ENCODE measurements at places on chromosomes 1 and 21.
A peak's percentile ranks its signal among the peaks of the same experiment; 100 is the strongest.

GRCh38 chr1:27044613-27045151 is 32.0 kb upstream of the TENT5B start:
- DNase-seq, result peak; percentile 87

DNA sequence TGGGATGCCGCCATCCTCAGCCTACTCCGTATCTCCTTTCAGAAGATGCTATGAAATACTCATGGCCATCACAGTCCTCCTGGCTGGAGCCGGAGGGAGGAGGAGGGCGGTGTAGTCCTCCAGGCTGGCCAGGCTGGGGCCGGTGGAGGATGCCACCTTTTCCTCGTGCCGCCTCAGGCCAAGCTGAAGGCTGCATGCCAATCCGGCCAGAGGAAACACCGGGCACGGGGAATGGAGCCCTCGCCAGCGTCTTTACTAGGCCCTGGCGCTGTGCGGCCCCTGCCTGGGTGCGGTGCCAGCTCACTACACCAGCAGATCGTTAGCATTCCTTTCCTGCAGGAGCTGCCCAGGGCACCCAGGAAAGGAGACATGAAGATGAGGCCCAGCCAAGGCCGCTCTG is 70.1 kb downstream of the CASZ1 start:
- no peak for DNase-seq

DNA sequence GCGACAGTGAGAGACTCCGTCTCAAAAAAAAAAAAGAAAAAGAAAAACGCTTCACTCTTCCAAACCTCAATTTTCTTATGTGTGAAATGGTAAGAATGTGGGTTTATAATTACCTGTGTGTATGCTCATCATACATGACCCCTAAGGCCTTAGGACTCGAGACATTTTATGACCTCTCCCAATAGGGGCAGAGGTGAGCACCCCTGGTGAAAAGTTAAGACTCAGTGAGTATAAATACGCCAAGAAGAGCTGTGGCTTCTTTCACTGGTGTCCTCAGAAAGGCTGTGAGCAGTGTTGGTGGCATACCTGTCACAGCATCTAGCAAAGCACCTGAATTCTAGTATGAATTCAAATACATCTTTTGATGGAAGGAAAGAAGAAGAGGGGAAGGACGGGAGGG is 7.8 kb upstream of the FCMR start:
- no peak for DNase-seq

DNA sequence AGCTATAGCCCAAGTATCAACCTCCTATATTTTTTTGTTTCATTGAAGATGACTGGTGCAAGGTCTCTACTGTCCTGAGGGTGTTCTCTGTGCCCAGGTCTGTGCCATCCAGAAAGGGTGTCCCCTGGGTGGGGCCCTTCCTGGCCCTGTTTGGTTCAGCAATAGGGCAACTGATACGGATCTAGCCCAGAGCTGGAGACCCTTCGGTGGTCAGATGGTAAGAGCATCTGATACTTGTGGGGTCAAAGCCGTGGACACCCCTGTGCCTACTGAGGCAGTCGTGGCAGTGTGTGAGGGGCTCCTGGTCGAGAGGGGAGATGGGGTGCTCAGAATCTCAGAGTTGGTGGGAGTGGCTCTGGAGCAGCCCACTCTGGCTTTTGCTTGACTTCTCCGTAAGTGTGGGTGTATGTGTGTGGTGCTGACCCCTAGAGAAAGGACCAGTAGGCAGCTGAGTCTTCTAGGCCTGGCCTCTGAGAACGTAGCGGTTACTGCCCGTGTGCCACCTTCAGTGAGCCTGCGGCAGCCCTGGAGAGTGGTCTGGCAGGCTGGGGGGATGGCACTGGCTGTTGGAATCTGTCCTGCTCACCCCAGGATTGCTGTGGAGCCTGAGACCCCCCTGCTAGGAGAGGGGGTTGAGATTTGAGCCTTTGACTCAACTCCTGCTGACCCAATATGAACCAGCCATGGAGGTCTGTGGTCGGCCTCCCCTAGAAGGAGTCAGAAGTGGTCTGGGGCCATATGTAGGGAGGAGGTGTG is 2.7 kb downstream of the AMPD2 start:
- DNase-seq, result no peak

DNA sequence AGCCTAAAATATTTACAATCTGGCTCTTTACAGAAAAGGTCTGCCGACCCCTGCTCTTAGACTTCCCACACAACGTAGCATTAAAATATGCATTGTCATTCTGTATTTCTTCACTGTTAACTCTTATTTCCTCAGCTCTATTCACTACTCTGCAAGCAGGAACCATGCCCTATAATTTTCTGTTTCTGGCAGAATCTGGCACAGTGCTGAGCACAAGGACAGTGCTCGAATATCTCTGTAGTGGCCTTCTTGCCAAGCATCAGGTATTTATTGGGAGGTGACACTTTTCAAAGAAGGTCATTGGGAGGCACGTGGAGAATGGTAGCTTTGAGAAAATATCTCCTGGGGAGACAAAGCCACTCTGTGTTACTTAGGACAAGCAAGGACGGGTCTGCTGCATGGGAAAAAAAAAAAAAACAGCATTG is 77.9 kb downstream of the PSMG1 start:
- no peak for DNase-seq

- no peak for DNase-seq
Measured at GRCh38 chr1:27047914-27048313, 35.3 kb upstream of the TENT5B start.

GRCh38 chr1:112520166-112520565 is 11.4 kb downstream of the WNT2B start:
- DNase-seq, result no peak

GRCh38 chr1:208233978-208234377 is 10.2 kb downstream of the PLXNA2 start:
- no peak for DNase-seq

GRCh38 chr1:197127246-197127912 is 19.1 kb downstream of the ASPM start:
- DNase-seq, result no peak

DNA sequence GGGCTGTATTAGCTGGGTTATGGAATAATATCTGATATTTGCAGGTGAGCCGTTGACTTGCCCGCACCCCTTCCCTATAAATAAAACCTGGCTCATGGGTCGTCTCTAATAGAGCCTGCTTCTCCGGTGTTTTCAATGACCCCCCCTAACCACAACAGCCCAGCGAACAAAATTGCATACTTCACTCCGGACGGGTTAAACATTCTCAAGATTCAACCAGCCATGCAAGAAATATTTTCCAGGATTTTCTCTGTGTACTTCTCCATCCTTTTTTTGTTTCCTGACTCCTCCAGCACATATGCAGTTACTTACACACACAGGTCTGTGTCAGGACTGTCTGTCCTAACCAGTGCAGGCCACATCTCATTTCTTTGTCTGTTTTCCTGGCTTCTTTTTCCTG is 267.7 kb downstream of the ZNF648 start:
- no peak for DNase-seq

- no peak for DNase-seq
Measured at GRCh38 chr1:184483101-184483683, 96.4 kb downstream of the C1orf21 start.

DNA sequence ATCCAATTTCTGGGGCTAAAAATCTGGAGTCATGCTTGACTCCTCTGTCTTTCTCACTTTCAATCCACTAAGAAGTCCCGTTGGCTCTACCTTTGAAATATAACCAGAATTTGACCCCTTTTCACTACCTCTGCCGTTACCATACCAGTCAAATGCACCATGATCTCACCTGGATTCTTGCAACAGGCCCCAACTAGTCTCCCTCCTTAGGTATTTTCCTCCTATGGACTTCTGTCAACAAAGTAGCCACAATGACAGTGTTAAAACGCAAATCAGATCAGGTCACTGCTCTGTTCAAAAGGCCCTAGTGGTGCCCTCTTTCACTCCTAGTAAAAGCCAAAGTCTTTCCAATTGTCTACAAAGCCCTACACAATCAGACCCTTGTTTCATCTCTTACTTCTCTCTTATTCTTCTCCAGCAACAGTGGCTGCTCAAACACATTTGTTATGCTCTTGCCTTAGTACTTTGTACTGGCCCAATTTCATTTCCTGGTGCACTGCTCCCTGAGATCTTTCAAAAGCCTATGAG is 35.7 kb upstream of the AGL start:
- no peak for DNase-seq

DNA sequence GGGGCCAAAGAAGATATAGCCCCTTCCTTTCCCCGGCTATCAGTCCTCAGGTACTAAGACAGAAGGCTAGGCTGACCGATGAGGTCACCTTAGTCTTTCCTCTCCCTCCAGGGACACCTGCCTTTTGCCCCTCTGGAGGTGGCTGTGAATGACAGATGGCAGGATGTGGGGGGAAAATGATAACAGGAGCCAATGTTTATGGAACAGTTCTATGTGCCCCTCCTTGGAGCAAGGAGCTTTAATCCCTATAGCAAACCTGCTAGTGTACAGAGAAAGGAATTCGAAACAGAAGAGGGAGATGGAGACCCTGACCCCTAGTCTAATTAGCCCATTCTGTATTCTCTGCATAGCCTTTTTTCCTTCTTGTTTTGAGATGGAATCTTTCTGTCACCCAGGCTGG is 28.1 kb downstream of the SERINC2 start:
- no peak for DNase-seq

GRCh38 chr1:26750428-26750827 is 37.3 kb upstream of the PIGV start:
- DNase-seq, result no peak

GRCh38 chr1:116948046-116948445 is 38.3 kb downstream of the PTGFRN start:
- no peak for DNase-seq

DNA sequence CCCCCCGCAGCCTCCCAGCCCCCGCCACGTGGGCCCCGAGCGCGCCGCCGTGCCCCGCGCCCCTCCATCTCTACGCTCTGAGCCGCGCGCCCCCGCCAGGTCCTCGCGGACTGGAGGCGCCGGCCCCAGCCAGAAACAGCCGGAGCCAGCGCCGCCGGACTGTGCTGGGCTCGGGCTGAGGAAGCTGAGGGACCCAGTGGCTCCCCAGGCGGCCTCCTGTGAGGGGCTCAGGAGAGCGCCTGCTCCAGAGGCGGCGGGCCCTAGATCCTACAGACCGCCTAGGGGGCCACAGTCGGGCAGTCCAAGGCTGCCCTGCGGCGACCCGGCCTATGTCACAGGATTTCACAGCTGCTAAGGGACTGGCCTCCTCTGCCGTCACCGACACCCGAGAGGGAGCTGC is 82.1 kb downstream of the NENF start:
- no peak for DNase-seq

- DNase-seq, result no peak
Measured at GRCh38 chr1:160916666-160917065, 31.7 kb upstream of the ITLN1 start.

DNA sequence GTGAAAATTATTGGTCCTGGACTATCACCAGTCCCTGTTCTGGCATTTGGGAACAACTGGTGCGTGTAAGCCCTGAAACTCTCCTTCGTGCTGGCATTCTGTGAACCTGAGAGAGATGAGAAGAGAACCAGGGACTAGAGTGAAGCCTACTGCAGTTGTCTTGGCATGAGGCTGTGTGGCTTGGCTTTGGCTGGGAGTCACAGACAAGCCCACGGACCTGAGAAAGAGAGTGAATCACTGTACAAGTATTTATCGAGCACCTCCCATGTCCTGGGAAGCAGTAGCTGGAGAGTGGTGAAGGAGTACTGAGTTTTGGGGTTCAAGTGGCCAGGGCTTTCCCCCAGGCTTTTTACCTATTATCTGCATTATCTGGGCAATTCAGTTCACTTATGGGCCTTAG is 63.3 kb downstream of the FGGY start:
- DNase-seq, result no peak

GRCh38 chr1:112718691-112719418 is 3.7 kb upstream of the PPM1J start:
- peak; percentile 79 for DNase-seq

- no peak for DNase-seq
Measured at GRCh38 chr1:164337885-164338284, 221.1 kb upstream of the PBX1 start.

DNA sequence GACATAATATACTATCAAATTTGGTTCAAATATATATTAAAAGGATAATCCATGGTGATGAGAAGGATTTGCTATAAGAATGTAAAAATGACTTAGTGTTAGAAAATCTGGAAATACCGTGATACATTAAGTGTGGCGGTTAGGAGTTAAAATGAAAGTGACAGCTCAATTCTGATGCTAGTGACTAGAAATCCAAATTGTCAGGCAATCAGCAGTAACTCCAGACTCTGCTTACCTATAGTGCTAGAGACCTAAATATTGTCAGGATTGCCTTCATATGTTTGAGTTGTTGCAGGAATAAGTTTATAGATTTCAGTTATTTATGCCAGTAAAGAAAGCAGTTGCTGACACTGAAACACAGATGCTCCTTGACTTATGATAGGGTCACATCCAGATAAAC is 737.4 kb downstream of the MRPL39 start:
- DNase-seq, result no peak
